ENCODE measurements at places on chromosomes 1 and 21.
A peak's percentile ranks its signal among the peaks of the same experiment; 100 is the strongest.

DNA sequence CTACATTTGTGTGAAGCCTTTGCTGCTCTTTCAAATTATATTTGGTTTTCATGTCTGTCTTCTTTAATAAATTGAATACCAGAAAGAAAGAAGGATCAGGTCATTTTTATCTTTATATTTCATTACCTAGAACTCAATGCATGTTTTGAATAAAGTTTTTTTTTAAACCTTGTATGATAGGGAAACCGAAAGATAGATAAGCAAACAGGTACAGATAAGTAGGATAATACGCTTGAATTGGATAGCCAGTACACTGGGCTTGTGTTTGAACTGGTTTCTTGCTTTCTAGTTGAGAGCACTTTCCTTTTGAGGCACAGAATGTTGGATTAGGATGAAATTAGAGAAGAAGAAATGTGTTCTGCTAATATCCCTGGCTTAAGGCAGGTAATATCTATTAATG lies 46.9 kb downstream of the PKN2 start:
- DNase-seq = no peak

DNA sequence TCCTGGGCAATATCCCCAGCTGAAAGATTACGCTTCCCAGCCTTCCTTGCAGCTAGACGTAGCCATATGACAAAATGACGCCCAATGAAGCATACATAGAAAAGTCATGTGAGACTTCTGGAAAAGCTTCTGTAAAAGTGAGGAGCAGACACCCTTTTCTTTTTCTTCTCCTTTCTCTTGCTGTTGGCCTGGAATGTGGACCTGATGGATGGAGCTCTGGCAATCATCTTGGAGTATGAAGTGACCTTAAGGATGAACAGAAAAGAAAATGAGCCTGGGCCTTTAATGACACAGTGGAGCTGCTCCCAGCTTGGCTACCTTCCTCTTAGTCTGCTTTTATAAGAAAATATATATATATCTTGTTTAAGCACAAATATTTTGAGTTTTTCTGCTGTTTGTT lies 24.8 kb downstream of the BATF3 start:
- no peak for DNase-seq

DNA sequence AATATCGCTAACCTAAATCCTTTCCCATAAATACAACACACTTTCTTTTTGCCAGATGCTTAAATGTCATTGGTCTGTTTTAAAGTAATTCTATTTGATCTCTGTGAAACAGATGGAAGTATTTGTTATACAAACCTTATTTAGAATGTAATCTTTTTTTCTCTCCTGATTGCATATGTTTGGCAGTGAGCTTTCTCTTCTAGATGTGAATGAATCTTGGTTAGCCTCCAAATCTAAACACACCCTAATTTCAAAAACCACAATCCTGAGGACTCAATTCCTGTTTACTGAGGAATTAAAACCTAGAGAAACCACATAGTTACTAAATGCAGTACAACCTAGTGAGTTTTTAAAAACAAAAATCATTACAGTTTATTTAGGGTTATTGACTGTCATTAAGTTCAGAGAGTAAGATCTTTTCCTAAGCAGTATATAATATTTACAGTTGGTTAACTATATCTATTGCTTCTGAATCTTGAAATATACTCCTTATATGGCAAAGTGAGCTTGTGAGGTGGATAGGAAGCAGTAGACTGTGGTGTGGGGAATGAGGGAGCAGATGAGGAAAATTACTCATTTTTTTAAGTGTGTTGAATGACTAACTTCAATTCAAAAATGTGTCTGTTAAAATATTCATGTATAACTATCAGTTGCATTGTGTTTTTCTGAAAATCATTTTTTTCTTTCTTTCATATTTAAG lies 218.7 kb downstream of the FMN2 start:
- no peak for DNase-seq

GRCh38 chr1:61261595-61261994 lies 179.2 kb downstream of the NFIA start:
- no peak for DNase-seq

DNA sequence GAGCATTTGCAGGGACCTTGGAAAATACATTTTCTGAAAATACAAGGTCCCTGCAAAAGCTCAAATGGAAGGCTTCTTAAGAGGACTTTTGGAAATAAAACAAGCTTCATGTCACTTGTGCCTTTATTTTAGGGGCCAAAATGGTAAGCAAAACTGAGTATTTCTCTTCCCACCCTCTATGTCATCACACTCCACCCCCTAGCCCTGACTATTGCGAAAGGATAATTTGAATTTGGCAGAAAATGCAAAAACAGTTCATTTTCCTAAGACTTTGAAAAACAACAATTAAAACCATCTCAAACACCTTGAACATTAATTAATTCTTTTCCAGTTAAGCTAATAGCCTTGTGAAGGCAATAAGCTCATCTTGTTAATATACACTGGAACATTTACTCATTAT lies 201.7 kb downstream of the TM2D1 start:
- no peak for DNase-seq

DNA sequence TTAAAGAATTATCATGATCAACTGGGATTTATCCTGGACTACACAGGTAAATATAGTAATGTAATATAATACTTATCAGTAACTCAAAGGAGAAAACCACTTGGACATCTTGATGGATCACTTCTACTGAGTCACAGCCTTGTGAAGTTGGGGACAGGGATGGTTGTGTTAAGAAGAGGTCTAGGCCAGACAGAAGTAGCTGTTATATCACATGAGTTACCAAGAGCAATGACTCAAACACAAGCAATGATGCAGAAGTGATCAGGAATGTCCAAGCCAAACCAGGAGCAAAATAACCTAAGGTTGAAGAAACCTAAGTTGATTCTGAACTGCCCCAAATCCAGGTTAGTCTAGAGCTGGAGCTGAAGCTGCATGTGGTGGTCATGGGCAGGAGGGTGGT lies 424.5 kb upstream of the DAB1 start:
- no peak for DNase-seq

DNA sequence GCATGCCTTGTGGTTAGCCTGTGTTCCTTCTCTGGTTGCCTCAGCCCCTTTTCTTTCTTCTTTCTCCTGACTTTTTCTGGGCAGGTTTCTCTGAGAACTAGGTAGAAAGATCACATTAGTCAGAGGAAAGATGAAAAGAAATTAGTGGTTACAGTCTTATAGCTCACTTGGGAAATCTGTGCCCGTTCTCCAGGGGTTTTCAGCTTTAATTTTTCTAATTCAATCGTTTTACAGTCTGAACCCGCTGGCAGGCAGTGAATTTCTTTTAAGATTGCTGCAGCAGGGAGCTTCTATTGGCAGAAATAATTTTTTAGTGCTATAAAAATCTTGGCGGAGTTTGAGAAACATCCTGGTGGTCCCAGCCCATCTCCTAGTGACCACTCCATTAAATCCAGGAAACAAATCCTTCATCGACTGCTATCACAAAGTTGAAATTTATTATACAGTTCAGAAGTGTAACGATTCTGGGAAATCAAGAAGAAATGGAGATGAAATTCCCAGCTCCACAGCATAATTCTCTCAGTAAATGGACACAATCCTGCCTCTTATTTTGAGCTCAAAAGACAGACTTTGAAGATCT lies 113.1 kb downstream of the PCP4 start:
- no peak for DNase-seq

DNA sequence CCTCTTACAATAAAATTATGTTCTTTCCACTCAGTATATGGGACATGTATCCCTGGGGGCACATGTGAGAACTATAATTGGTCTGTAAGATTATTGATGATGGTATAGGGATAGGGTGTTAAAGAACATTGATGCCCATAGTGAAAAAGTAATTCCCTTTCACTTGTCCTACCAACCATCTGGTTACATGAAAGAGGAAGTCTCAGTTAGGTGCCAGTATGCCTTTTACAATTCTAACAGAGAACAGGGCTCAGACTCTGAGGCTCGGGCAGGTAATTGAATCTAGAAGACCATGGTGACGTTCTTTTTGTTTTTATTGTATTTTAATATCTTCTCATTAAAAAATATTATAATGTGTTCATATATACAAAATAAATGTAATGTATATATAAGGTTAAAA lies 113.6 kb downstream of the FGGY start:
- DNase-seq = no peak

DNA sequence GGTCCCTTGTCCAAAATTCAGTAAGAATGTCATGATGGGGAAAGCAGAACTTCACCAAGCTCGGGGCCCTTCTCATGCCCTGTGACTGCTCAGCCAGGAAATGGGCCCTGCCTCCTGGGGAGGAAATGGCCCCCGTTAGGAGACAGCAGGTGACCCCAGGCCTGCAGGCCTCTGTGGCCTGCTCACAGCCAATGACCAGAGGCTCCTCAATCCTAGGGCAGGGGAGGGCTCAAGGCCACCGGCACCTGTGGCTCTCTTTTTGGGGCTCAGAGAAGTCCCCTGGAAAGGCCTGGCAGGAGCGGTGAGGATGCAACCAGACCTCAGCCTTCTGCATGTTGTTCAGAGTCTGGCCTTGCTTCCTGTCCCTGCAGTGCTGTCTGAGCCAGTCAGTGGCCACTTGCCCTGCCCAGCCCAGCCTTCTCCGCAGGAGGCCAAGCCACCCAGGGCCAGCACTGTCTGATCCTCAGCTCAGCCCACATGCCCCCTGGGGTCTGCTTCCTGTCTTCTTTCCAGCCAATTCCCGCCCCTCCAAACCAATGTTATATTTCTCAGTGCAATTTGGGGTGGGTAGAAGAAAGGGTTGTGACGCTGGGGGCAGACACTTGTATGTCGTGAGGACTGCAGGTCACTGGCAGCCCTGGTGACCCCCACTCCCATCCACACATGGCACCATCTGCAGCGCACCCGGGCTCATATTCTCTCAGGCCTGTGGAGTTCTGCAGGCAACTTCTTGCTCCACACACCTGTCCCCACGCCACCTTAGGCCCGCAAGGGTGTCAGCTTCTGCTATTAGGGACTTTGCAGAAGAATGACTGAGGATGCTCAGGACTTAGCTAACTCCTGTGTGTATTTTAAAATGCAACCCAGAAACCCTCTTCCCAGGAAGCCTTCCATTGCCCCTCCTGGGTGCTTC lies 83.6 kb downstream of the ITPKB start:
- peak; percentile 64 for DNase-seq

GRCh38 chr1:245401881-245402587 lies 247.2 kb downstream of the KIF26B start:
- no peak for DNase-seq

- DNase-seq = no peak
Observed at GRCh38 chr1:158055854-158056253, 62.4 kb downstream of the KIRREL1 start.

- no peak for DNase-seq
Observed at GRCh38 chr21:44566403-44566802, 7.1 kb upstream of the KRTAP10-4 start.

DNA sequence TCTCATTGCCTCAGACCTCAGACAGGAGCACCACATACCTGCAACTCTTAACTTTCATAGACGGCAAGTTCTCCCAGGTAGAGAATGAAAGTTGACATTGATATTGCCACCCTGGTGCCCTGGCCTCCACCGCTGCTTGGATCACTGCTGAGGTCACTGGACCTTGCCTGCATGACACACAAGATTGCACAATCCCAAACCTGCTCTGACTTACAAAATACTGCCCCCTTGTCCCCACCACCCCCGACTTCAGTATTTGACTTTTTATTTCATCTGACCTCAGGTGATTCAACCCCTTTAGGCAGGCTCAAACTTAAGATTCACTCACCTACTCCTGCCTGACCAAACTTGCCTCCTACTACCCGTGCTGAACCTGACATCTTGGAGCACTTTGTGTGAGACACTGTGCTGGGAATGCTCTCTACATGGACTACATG lies 43.1 kb upstream of the S1PR1 start:
- DNase-seq = no peak

DNA sequence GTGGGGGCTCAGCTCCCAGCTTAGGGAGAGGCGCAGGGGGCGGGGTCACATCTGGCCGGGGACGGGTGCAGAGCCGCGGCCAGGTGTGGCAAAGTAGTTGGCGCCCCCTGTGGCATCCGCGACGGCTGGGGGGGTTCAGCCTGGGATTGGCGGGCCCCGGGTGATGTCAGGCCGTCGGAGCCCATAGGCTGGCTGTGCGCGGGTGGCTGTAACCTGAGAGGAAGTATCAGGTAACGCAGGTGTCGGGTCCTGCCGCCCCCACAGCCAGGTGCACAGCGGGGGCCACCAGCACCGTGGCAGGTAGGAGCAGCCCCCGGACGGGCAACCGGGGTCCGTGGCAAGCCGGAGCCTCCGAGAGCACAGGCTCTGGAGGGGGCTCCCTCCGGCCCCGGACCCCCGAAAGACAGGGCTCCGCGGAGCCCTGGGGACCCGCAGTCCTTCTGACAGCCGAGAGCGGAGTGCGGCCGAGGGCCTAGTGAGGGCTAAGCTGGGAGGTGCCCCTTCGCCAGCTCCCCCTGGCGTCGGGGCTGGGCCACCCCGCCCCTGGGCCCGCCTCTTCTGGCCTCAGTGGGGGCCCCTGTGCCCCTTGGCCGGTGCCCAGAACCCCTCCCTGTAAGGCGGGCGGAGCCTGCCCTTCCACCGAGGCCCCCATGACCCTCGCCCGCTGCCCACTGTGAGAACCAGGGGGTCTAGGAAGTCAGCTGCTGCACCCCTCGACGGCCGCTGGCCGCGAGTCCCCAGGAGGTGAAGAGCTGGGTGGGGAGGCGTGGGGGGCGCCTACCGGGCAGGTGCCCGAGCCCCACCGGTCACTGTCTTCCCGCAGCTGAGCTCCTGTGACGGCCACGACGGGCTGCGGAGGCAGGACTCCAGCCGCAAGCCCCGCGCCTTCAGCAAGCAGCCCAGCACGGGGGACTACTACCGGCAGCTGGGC lies 17.9 kb downstream of the TNFRSF25 start:
- no peak for DNase-seq

- no peak for DNase-seq
Observed at GRCh38 chr1:12433323-12434053, 184.5 kb downstream of the DHRS3 start.

DNA sequence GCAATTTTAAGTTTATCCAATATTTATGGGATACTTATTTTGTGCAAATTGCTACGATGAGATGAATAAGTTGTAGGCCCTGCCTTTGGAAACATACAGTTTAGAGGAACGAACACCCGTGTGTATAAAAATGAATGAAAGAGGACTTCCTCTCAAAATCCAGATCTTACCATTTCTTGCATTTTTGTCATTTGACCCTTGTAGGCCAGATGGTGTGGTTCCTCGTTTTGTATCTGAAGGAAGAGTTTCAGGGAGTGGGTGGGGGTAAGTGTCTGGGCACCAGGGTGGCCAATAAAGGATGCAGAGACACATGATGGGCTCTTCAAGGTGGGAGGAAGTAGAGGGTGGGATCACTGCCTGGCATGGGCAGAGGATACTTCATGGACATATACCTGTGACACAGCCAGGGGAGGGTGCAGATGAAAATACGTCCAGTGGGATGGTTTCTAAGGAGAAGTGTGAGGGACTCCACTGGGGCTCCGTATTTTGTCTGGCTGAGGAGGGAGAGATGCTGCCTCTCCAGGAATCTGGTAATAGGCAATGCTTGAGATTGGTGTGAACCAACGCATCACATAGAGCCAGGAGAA lies 14.4 kb downstream of the MAPKAPK2 start:
- no peak for DNase-seq

- DNase-seq = no peak
Observed at GRCh38 chr1:117368116-117369108, 1.2 kb downstream of the MAN1A2 start.

All from H54 (cell line).